Neural progenitor cell (in vitro differentiated cells): ENCODE measurements at places on chromosomes 5 and 9.
A peak's percentile ranks its signal among the peaks of the same experiment; 100 is the strongest.

- no peak for DNase-seq
- no peaks in the 10 kb centered on the region for H3K27me3 ChIP-seq
- H3K4me3 ChIP-seq = peak overlapping the region; percentile 37
- H3K4me1 ChIP-seq = peaks cover 9% of the 10 kb centered on the region
- no peak overlapping the region for H3K27ac ChIP-seq
Observed at GRCh38 chr5:67817652-67818051, 397.9 kb upstream of the PIK3R1 start.

- no peaks in the 10 kb centered on the region for H3K27me3 ChIP-seq
- H3K4me1 ChIP-seq = peaks cover 14% of the 10 kb centered on the region
Observed at GRCh38 chr9:13491493-13492424, 212.3 kb upstream of the MPDZ start.

DNA sequence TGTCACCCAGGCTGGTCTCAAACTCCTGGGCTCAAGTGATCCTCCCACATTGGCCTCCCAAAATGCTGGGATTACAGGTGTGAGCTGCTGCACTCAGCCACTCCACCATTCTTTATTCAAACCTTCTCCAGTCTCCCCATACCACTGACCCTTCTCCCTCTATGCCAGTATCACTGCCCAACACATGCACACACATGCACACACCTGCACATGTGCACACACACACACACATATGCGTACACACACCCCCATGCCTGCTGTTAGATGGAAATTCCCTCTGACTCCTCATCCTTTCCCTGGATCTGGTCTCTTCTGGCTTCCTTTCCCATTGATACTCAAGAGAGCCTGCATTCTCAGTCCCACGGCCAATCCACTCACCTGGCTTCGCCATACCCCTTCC is 170.0 kb downstream of the CRB2 start:
- no peak overlapping the region for H3K4me3 ChIP-seq
- H3K27me3 ChIP-seq = no peaks in the 10 kb centered on the region
- no peaks in the 10 kb centered on the region for H3K36me3 ChIP-seq
- H3K4me1 ChIP-seq = no peaks in the 10 kb centered on the region

DNA sequence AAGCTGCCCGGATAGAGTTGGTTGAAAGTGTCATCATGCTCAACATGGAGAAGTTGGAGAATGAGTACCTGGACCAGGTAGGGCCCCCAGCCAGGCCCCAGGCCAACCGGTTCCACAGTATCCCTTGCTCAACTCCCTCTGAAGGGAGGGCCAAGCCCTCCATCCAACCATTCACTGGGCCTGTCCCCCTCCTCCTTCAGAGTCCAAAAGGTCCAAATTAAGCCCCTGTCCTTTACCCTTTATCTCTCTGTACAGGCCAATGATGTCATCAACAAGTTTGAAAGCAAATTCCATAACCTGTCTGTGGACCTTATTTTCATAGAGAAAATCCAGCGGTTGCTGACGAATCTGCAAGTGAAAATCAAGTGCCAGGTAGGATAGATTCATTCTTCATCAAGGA is 47.2 kb downstream of the CCDC180 start:
- no peaks in the 10 kb centered on the region for H3K27me3 ChIP-seq
- H3K4me1 ChIP-seq = no peaks in the 10 kb centered on the region
- H3K27ac ChIP-seq = no peak overlapping the region
- no peak overlapping the region for H3K4me3 ChIP-seq
- DNase-seq = no peak
- no peaks in the 10 kb centered on the region for H3K36me3 ChIP-seq

DNA sequence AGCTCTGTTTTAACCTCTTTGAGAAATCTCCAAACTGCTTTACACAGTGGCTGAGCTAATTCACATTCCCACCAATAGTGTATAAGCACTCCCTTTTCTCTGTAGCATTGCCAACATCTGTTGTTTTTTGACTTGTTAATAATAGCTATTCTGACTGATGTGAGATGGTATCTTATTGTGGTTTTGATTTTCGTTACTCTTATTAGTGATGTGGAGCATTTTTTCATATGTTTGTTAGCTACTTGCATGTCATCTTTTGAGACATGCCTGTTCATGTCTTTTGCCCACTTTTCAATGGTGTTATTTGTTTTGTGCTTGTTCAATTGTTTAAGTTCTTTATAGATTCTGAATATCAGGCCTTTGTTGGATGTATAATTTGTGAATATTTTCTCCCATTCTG is 225.2 kb upstream of the TRPC7 start:
- H3K4me1 ChIP-seq = no peaks in the 10 kb centered on the region
- no peak overlapping the region for H3K4me3 ChIP-seq
- DNase-seq = no peak

- no peak overlapping the region for H3K27ac ChIP-seq
- H3K4me1 ChIP-seq = peaks cover 42% of the 10 kb centered on the region
- H3K27me3 ChIP-seq = peaks cover 19% of the 10 kb centered on the region
- no peaks in the 10 kb centered on the region for H3K36me3 ChIP-seq
- DNase-seq = no peak
Observed at GRCh38 chr5:77983482-77984199, 207.5 kb upstream of the TBCA start.

DNA sequence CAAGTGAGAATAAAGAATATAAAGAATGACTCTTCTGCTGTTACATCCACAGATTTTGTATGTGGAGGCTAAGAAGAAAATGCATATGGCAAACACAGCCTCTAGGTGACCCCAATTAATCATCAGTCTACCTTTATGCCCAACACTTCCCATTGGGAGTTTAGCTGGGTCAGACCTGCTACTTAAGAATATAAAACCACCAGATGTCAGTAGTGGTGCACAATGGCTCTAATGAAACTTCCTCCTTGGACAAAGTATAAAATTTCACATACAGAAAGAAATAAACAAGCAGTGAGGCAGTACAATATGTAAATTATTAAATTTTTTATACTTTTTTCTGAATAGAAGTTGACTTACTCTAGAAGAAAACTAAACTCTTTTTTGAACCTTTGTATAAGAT is 539.9 kb downstream of the BRINP1 start:
- no peaks in the 10 kb centered on the region for H3K4me1 ChIP-seq
- no peaks in the 10 kb centered on the region for H3K36me3 ChIP-seq
- H3K27me3 ChIP-seq = no peaks in the 10 kb centered on the region
- peak; percentile 34 for DNase-seq
